Endothelial cell of coronary artery (primary cell): ENCODE measurements at places on chromosomes 4 and X. TPM values are rescaled to one million over a fixed set of nuclear protein-coding genes. Genes with fewer than 3 reads are reported as not detected.

The DMRTC1 gene
- not detected in 2 replicates for total RNA-seq

The FAM156B gene
- 5.0 and 10.1 TPM in 2 replicates for total RNA-seq

The FOXP3 gene
- total RNA-seq: not detected in 2 replicates

The MAGEA1 gene
- total RNA-seq: not detected in 2 replicates

The OTOP1 gene
- total RNA-seq: not detected in 2 replicates

The PRDM8 gene
- 0.19 and 0.81 TPM in 2 replicates for total RNA-seq

The USP17L27 gene
- total RNA-seq: not detected in 2 replicates

The GLRB gene
- 2.2 and 5.1 TPM in 2 replicates for total RNA-seq

The USP17L10 gene
- not detected in 2 replicates for total RNA-seq

The TRIM2 gene
- 14.7 and 17.3 TPM in 2 replicates for total RNA-seq

The ARHGAP36 gene
- 0.09 TPM in 1 of 2 replicates, not detected in the other for total RNA-seq

The TET2 gene
- total RNA-seq: 8.1 and 11.4 TPM in 2 replicates

The NAP1L2 gene
- total RNA-seq: 0.63 and 0.85 TPM in 2 replicates

The RNF113A gene
- 14.0 and 15.6 TPM in 2 replicates for total RNA-seq

The TRAM1L1 gene
- total RNA-seq: 0.09 and 0.36 TPM in 2 replicates

The RHOH gene
- not detected in 2 replicates for total RNA-seq

The CCSER1 gene
- total RNA-seq: 2.3 and 4.4 TPM in 2 replicates

The MAGEA2B gene
- total RNA-seq: not detected in 2 replicates

The BGN gene
- 16.6 and 71.1 TPM in 2 replicates for total RNA-seq

The TRIML1 gene
- total RNA-seq: not detected in 2 replicates

The HEPH gene
- total RNA-seq: 0.18 and 0.47 TPM in 2 replicates

The XK gene
- total RNA-seq: under 0.01 TPM in 1 of 2 replicates, not detected in the other

The ADH4 gene
- total RNA-seq: not detected in 2 replicates

The ARHGEF9 gene
- total RNA-seq: 4.8 and 6.7 TPM in 2 replicates

The TXK gene
- total RNA-seq: 0.18 and 0.75 TPM in 2 replicates

The SERPINA7 gene
- total RNA-seq: not detected in 2 replicates

The FABP2 gene
- not detected in 2 replicates for total RNA-seq

The CLNK gene
- total RNA-seq: not detected in 2 replicates

The ARHGEF6 gene
- 3.6 and 4.8 TPM in 2 replicates for total RNA-seq

The DCX gene
- total RNA-seq: not detected in 2 replicates

The HTN3 gene
- total RNA-seq: not detected in 2 replicates

The OTC gene
- not detected in 2 replicates for total RNA-seq

The CDKL2 gene
- total RNA-seq: under 0.01 and 0.09 TPM in 2 replicates

The GPR173 gene
- total RNA-seq: 2.0 and 4.0 TPM in 2 replicates

The SRPX2 gene
- 95.5 and 151 TPM in 2 replicates for total RNA-seq

The PF4V1 gene
- not detected in 2 replicates for total RNA-seq

The REPS2 gene
- total RNA-seq: 1.7 and 1.8 TPM in 2 replicates

The NXF3 gene
- not detected in 2 replicates for total RNA-seq
